Stimulated activated CD4-positive, alpha-beta T cell treated with anti-CD3 and anti-CD28 coated beads, TNF-alpha, amount 100 ng/mL, for 24 hours (primary cell): ENCODE measurements at places on chromosomes 2 and 18.

- DNase-seq: no peak
Observed at GRCh38 chr2:120989512-120990441, 254.1 kb downstream of the GLI2 start.

GRCh38 chr2:218194880-218195279 is 22.1 kb upstream of the ARPC2 start:
- no peak for DNase-seq

DNA sequence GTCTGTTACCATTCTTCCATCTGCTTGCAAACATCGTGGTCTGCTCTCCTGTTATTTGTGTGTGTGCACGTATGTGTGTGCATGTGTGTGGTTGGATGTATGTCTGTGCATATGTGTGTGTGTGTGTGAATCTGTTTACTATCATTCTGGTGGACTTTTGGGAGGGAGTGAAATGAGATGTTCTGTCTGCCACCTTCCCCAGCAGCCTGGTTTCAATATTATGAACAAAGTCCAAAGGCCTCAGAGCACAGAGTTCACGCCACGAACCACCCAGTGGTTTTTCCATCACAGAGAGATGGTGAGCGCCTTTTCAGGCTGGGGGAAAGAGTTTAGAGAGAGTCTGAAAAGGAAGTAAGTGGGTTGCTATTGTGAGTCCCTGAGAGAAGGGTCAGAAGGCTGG is 67.1 kb upstream of the YWHAQ start:
- no peak for DNase-seq

DNA sequence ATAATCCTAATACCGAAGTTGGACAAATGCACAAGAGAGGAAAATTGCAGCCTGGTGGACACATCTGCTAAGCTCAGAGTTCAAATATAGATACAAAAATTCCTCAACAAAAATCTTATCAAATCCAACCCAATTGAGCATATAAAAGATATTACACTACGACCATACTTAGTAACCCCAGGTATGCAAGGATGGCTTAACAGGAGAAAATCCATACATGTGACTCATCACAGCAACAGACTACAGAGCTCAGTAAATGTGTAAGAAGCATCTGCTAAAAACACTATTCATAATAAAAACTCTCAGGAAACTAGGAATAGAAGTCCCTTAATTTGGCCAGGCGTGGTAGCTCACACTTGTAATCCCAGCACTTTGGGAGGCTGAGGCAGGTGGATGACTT is 28.3 kb downstream of the HS6ST1 start:
- no peak for DNase-seq

DNA sequence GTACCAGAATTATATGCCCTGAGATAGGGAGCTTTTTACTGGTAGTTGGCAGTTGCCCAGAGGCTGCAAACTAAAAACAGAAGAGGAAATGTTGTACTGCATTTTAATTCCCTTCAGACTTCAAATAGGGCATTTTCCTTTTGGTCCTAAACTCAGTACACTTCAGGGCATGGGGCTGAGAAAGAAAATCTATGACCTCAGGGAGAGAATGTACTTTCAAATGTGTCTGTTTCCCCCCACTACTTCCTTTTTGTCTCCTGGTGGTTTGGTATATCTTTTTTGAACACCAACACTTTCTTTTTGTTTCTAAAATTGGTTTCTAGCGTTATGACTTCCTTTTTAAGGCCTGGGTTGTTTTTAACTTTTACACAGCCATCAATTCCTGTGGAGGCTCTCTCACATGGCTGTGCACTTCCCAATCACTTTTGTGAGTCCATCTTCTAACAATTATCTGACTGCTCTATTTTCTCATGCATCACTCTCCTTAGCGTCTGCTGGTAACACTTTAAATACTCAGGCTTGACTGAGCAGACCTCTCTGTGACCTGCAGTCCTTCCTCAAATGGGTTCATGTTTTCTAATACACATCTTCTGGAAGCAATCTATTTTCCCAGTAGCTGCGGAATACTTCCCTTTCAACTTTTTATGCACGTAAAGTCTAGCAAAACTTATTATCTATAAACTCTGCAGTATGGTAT is 596.0 kb downstream of the LRP1B start:
- DNase-seq: no peak

DNA sequence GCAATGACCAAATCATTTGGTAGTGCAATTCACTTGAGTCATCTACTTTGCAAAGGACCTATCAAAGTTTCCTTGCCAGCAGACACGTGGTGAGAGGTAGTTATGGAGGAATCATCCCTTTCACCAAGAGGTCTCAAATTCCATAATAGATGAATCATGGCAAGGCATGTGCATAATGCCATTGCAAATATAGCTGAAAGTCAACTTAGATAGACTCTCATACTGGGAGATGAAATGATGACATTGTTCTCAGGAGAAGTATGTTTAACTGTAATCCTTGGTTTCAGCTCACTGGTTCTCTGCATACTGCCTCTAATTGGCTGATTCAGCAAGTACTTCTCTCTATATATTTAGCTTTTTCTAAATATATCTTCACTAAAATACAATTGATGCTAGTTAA is 57.2 kb downstream of the CALCRL start:
- DNase-seq: no peak

- DNase-seq: no peak
Observed at GRCh38 chr2:11976073-11976472, 229.6 kb downstream of the LPIN1 start.

GRCh38 chr2:123359636-123360035 is 665.5 kb upstream of the CNTNAP5 start:
- DNase-seq: no peak

DNA sequence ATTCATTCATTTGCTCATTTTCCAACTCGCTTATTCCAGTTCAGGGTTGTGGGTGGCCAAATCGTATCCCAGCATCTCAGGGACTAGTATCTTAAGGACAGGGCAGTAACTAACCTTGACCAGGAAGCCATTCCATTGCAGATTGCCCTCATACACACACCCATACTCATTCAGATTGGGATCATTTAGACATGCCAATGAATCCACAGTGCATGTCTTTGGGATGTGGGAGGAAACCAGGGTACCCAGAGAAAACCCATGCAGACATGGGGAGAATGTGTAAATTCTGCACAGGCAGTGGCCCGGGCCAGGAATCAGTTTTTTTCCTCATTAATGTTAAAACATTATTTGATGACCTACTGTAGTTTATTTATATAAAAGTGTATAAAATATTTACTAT is 150.7 kb downstream of the USP34 start:
- DNase-seq: no peak
